ENCODE measurements at places on chromosomes 6 and 20.
A peak's percentile ranks its signal among the peaks of the same experiment; 100 is the strongest.

GRCh38 chr20:24665196-24665595 lies 195.8 kb downstream of the SYNDIG1 start:
- no peak for DNase-seq

GRCh38 chr6:28589234-28589956 lies 63.7 kb downstream of the GPX5 start:
- peak; percentile 79 for DNase-seq

GRCh38 chr6:77466055-77466450 lies 2.8 kb upstream of the HTR1B start:
- no peak for DNase-seq

- no peak for DNase-seq
Observed at GRCh38 chr20:61798632-61799031, 267.0 kb downstream of the TAF4 start.

- no peak for DNase-seq
Observed at GRCh38 chr6:16471222-16471909, 233.0 kb downstream of the GMPR start.

- DNase-seq, result no peak
Observed at GRCh38 chr20:55918471-55918870, 86.8 kb downstream of the CBLN4 start.

DNA sequence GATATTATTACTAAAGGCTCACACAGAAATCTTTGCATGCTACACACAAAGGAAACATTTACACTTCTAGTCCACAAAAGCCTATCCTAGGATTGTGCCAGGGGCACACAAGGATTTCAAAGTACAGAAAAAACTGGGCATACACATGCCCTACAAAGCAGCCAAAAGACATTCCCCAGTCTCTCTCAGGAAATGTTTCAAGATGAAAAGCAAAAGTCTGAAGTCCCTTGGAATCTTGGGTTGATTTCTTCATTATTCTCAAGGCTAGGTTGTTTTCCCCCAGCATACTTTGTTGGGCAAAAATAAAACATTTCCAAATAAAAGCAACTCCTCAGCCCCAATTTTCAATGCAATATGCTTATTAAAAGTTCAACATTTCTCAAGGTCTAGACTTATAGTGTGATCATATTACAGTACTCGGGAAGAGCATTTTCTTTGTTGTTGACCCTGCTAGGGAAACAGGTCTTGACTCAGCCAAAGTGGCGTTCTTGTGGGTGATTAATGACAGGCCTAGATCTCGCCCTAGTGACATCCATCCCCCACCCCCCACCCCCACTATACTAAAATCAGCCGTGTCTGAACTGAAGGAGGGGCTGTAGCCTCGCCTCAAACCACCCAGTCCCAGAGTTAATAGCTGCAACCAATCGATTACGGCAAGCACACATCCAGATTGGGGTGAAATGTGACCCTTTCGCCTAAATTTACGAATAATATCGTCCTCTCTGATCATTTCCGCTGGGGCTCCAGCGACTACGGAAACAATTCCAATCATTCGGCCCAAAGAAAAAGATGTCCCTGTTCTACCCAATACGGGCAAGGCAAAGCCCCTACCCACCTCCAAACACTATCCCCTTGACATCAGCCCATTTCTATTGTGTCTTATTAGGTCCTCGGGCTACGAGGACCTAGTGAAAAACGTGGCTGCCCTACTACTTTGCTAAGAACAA lies 1.4 kb downstream of the AKIRIN2 start:
- no peak for DNase-seq

GRCh38 chr20:45301824-45302271 lies 4.8 kb upstream of the RBPJL start:
- no peak for DNase-seq

DNA sequence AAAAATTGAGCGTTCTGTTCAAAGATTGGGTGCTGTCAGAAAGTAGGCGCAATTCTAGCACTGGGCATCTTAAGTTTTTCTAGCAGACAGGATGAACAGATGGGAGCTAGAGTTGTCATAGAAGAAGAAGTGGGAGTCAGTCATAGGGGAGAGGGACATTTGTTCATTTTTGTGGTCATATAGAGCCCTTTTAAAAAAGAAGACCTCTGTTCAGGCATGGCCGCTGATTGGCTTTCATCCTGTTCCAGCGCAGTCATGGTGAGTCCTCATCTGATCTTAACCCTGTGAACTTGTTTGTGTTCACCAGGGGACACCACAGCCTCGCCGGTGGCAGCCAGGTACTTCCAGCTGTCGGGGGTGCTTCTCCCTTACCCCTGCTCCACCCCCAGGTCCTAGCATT lies 29.7 kb upstream of the PBOV1 start:
- DNase-seq, result no peak

GRCh38 chr6:153941768-153942167 lies 97.3 kb upstream of the OPRM1 start:
- DNase-seq, result no peak

DNA sequence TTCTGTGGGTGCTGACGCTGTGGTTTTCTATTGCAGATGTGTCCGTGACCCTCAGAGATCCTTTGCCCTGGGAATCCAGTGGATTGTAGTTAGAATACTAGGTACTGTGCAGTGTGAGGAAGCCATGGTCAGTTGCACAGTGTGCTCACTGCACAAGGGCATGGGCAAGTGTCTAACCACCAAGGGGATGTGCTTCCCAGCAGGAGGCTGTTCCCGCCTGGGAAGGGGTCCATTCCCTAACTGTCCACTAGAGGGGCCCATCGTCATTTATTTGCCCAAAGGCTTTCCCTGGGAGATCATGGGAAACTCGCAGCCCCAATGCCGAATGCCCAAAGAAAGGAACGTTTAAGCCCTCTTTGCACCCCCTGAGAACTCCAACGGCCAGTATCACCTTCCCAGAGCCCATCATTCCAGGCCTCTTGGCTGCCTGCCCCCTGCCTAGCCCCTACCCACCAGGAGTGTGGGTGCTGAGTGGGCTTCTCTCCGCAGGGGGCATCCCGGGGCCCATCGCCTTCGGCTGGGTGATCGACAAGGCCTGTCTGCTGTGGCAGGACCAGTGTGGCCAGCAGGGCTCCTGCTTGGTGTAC lies 26.2 kb downstream of the SLCO4A1 start:
- no peak for DNase-seq

DNA sequence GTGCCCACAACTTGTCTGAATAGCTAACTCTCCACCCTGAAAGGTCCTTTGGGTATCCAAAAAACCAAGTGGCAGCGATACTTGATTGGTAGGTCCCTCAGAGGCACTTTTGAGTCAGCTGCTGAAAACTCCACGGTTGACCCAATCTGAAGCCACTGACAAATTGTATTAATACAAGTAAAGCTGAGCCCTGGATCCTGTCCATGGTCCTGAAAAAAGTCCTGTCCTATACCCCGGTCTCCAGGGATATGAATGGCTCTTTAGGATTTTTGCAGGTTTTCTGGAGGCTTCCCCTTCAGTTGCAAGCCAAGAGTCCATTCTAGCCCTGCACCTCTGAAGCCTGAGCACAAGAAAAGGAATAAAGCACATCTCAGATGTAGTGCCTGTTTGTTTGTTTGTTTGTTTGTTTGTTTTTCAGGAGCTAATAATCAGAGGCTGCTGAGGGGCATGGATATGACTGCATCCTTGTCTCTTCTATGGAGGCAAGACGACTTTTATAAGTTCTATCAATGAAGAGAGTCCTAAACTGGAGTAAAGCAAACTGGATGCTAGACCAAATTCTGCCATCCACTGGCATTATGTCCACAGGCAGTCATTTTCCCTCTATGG lies 1.7 kb upstream of the SLC12A5 start:
- DNase-seq, result no peak

GRCh38 chr6:157859775-157860504 lies 36.9 kb downstream of the SNX9 start:
- DNase-seq, result no peak

DNA sequence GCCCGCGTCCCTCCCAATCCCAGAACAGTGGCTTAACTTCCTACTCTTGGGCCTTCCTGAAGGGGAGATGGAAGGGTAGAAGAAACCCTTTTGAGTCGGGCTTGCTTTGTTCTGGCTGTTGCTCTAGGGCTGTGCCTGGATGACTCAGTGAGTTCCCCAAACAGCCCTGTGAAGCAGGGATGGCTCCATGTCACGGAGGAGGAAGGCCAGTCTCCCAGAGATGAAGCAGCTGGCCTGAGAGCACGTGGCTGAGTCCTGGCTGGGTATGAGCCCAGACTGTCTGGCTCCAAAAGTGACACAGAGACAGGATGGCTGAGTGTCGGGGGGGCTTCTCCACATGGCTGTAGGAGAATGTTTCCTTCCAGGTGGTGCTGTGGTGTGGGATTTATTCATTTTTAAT lies 4.6 kb downstream of the SYTL3 start:
- no peak for DNase-seq

- DNase-seq, result no peak
Observed at GRCh38 chr6:139439349-139439748, 64.9 kb upstream of the CITED2 start.

GRCh38 chr6:97669191-97670031 lies 386.4 kb upstream of the MMS22L start:
- DNase-seq, result no peak

- no peak for DNase-seq
Observed at GRCh38 chr6:33577106-33577535, 3.0 kb downstream of the BAK1 start.

GRCh38 chr20:8121666-8122065 lies 10.4 kb upstream of the PLCB1 start:
- DNase-seq, result no peak

GRCh38 chr6:52598123-52598823 lies 21.4 kb upstream of the TRAM2 start:
- DNase-seq, result no peak

DNA sequence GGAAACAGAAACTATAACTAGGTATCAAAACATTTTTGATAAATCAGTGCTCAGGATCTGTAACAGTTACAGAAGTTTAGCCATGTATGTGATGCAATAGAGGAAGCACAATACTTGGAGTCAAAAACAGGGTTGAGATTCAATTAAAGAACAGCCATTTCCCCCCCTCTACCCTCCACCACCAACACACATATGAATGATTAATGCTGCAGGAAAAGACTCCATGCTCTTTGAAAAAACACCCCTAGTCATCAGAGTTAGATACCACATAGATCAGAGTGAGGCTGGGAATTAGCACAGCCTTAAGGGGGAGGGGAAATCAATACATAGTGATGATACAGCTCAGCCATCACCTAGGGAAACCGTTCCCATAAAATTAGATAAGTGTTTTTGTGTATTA lies 108.9 kb upstream of the EMILIN3 start:
- DNase-seq, result no peak

DNA sequence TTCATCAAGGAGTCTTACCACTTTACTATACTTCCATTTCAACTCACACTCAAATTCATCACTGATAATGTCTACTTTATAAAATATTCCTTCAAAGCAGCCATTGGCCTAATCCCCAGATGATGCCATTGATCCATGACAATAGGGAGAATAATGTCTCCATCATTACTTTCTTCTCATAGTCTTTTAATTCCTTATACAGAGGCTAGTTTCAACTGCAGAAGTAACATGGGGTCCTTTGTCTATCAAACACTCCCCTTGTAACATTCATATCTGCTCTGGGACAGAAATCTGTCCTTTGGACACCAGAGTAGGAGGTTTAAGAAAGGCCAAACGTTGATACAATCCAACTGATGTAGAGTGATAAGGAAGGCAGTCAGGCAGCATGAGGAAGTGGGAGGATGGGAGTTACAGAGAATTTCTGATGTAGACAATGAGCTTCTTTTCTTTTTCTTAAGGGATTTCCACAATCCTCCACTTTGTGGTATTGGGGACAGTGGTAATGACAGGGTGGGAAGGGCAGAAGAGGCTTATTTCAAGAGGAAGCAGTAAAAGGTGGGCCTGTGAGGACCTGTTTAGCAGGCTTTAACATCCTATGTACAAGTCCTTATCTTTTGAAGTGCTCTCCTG lies 18.9 kb upstream of the HLA-DOA start:
- no peak for DNase-seq

GRCh38 chr6:56790414-56790813 lies 147.7 kb upstream of the DST start:
- DNase-seq, result no peak

GRCh38 chr6:155261111-155261900 lies 2.5 kb upstream of the CLDN20 start:
- no peak for DNase-seq

- no peak for DNase-seq
Observed at GRCh38 chr6:18562726-18563125, 175.6 kb downstream of the RNF144B start.
